ENCODE measurements at places on chromosomes 12 and 14.

- DNase-seq: no peak
Measured at GRCh38 chr12:78790148-78790547, 74.4 kb upstream of the SYT1 start.

- DNase-seq: no peak
Measured at GRCh38 chr12:101940400-101940950, 63.1 kb downstream of the DRAM1 start.

DNA sequence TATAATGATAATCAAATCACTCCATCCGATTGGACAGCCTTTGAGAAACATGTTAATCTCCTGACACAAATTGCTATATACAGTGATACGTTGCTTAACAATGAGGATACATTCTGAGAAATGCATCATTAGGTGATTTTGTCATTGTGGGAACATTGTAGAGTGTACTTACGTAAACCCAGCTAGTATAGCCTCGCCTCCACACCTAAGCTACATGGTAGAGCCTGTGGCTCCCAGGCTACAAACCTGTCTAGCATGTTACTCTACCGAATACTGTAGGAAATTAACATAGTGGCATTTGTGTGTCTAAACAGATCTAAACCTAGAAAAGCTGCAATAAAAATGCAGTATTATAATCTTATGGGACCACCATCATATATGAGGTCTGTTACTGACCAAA is 128.6 kb upstream of the PWP1 start:
- DNase-seq: no peak

DNA sequence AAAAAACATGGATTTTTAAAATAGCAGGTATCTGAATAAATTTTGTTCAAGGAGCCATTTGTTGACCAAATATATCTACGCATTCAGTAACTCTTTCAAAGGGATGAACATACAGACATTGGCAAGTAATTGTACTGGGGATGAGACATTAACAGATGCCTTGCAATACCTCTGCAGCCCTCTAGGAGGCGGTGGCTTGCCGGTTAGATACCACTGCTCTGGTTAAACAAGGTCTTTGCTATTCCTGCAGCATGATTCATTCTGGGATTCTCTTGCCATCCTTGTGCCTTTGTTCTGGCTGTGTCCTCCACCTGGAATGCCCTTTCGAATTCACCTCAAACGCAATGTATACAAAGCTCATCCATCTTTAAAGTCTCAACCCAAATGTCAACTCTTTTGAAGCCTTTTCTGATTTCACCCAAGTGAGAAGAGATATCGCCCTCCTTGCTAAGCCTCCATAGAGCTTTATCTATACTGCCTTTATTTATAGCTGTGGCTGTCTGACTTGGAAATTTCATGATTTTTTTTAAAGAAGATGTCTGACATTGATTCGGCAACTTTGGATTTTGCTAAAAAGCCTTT is 131.0 kb upstream of the SRRM4 start:
- DNase-seq: peak; percentile 9

- DNase-seq: no peak
Measured at GRCh38 chr12:106296179-106296877, 6.2 kb upstream of the TCP11L2 start.

DNA sequence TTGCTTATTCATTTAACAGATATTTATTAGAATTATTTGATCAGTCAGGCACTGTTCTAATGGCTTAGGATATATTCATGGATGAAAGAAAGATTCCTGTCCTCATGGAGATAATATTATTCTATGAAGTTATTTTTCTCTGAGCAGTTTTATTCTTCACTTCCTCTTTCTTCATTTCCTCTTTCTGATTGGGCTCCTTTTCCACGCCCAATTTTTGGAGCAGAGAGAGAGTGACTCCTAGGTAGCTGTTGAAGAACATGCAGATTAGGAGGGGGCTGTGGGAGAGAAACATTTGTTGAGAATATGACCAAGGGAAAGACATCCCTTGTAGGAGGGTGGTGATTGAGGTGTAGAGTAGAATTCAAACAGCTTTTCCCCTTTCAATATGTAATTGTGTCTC is 6.0 kb upstream of the YARS2 start:
- DNase-seq: no peak

GRCh38 chr14:104723651-104724406 is at the start of gene ADSS1:
ADSS1 (plus strand) TSS chr14:104724229; CDS start chr14:104724271, 42 bp downstream.
- DNase-seq: peak; percentile 28

- no peak for DNase-seq
Measured at GRCh38 chr14:70357557-70357956, 1.9 kb downstream of the COX16 start.

DNA sequence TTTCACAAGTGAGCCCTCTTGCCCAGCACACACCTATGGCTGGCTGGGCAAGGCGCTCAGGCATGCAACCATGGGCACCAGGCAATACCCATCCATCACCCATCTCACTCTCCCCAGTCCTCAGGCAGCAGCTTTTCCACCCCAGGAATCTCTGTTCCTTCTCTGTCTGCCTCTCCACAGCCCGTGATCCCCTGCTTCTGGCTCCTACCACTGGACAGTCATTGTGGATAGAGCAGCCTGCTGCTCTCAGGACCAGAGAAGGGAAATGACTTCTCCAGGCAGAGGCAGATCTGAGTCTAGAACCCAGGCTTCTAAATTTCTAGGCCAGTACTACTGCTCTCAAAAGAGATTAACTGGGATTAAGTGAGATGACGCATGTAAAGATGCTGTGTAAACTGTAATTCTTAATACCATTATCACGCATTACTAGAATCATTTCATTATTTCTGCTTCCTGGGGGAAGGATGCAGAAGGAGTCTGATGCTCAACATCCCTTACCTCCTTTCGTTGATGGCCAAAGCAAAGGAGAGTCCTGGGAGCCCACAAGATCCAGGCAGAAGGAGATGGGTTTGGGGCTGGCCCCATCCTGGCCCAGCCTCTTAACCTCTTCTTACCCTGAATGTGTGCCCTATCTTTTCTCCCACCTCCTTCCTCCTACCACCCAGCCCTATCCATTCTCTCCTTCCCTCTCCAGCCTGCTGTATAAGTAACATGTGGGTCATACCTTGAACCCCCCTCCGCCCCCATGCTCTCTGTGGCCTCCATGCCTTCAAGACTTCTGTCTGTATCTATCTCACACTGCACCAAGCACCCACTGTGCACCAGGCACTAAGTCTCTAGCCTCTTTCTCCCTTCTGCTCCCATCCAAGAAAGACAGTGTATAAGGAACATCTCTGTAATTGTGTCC is 4.8 kb upstream of the AQP5 start:
- no peak for DNase-seq

- no peak for DNase-seq
Measured at GRCh38 chr12:13816394-13816793, 165.0 kb downstream of the GRIN2B start.

- DNase-seq: no peak
Measured at GRCh38 chr12:109998241-109998903, 858 bp upstream of the ANKRD13A start.

DNA sequence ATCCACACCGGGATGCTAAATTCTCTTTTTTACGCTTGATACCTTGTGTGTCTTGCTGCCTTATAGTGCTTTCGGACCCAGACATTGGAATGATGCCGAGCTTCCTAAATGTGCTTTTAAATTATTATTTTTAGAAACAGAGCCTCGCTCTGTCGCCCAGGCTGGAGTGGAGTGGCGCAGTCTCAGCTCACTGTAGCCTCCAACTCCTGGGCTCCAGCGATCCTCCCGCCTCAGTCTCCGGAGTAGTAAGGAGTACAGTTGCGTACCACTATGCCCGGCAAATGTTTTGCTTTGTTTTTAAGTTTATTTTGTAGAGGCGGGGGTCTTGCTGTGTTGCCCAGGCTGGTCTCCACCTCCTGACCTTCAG is 489 bp upstream of the EML5 start:
- DNase-seq: no peak

DNA sequence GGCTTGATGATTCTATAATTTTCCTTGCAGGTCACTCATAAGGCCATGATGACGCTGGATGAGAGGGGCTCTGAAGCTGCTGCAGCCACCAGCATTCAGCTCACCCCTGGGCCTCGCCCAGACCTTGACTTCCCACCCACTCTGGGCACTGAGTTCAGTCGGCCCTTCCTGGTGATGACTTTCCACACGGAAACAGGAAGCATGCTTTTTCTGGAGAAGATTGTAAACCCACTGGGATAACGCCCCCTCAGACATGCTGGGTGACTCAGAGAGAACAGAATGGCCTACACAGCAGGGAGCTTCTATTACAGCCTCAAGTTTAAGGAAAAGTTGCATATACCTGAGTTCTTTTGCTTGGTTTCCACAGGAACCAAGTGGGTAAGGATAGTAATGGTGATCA is 34.3 kb downstream of the SERPINA3 start:
- no peak for DNase-seq

DNA sequence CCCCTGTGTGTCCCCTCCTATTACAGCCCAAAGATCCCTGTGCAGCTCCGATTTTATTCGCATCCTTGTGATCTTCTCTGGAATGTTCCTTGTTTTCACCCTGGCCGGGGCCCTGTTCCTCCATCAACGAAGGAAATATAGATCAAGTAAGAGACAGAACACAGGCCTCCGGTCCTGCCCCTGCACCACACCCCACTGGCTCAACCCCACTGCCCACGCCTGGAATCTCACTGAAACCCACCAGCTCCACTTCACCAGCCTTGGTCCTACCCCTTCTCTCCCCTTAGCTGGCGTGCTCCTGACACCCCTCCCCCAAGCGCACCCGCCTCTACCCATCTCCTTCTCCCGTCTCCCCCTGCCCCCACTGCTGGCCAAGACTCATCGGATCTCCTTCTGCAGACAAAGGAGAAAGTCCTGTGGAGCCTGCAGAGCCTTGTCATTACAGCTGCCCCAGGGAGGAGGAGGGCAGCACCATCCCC is 934 bp upstream of the TAPBPL start:
- no peak for DNase-seq

GRCh38 chr14:104349950-104350349 is 211.6 kb downstream of the KIF26A start:
- DNase-seq: no peak
